ENCODE measurements at places on chromosomes 16 and 17. TPM values are rescaled to one million over a fixed set of nuclear protein-coding genes. Genes with fewer than 3 reads are reported as not detected.

The ODAD4 gene
- 0.98 TPM for total RNA-seq

The LGALS9B gene
- not detected for total RNA-seq

The KRT13 gene
- total RNA-seq: 1.4 TPM

The NME1 gene
- total RNA-seq: 538 TPM

The TTYH2 gene
- 21.0 TPM for total RNA-seq

The LRRC37A gene
- 1.1 TPM for total RNA-seq

The RAP1GAP2 gene
- total RNA-seq: 26.0 TPM

The KRTAP9-8 gene
- not detected for total RNA-seq

The KRTAP2-2 gene
- total RNA-seq: not detected

The GNG13 gene
- not detected for total RNA-seq

The CDRT15 gene
- total RNA-seq: not detected

DNA sequence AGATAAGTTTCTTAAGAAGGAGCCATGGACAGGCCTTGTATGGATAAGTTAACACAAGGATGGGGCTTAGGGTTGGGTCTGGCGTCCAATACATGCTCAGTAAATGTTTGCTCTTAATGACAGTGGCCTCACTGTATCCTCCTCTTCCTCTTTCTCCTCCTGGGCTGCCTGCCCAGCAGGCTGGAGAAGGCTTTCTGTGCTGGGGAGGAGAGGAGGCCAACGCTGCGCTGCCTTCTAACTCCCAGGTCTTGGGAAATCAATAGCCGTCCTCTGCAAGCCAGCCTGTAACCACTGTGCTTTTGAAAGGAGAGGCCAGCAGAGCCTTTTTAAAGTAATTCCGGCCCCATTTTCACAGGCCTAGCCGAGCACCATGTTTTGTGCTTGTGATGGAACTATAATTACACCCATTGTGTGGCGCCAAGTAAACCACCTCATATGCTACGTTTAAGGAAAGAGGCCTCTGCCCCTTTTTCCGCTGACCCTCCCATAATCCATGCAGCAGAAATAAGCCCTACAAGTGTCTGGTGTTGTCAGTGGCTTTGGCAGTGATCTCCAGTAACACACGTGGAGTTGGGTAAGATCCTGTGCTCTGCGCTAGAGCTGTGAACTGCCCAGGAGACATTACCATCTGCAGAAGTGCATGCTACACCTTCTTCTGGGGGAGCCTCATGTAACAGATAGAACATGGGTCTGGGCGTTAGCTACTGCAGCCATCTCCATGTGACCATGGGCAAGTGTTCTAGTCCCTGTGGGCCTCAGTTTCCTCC lies 368.2 kb downstream of the SNX29 start:
- DNase-seq: no peak

- no peak for DNase-seq
These were observed 380.3 kb upstream of the MAF start for GRCh38 chr16:79980650-79981521.

DNA sequence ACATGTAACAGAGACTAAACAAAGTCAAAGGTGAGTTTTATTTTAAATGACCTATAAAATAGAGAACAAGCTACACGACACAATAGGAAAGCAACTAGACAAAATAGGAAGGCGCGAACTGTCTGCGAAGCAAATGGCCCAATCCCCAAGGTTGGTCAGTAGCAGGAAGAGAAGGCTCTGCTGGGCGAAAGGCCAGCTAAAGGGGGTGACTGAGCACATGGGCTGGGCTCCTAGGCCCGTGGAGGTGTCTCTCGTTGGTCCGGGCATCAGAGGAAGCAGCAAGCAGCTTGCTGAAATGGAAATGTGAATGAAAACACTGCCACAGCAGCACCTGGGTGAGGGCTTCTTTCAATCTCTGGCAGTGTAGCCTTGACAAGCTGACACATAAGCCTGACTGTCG lies 129.4 kb downstream of the ZNF778 start:
- no peak for DNase-seq

GRCh38 chr17:57999496-58000017 lies 7.5 kb downstream of the SRSF1 start:
- DNase-seq: peak; percentile 93

DNA sequence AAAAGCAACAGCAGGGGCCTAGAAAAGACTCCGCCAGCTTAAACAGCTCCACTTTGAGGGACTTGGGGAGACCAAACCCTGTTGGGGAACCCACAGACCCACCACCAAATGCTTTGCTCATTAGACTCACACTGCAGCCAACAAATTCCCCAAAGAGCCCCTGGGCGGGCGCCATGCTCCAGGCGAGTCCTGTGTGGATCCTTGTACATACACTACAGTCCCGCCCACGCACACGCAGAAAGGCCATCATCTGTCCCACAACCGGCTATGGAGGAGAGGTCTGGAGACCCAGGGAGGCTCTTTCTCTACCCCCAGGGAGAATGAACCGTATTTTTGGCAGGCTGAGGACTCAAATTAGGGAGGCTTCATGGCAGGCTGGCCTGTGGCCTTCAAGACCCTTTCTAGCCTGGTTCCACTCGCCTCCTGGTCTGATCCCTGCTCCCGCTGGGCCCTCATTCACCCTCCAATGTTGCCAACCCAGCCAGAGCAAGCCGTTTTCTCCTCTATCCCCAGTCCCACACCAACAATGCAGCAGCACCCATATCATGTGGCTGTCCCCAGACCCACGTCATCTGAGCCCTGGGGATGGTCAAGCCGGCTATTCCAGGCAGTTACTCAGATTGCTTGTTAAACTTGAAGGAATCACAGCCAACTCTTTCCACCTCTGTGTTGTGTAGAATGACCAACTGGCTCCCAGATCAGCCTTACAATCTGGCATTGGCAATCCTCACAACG lies 27.2 kb downstream of the ZNF423 start:
- DNase-seq: no peak

GRCh38 chr16:58494981-58495520 lies 4.9 kb upstream of the NDRG4 start:
- DNase-seq: peak; percentile 85

DNA sequence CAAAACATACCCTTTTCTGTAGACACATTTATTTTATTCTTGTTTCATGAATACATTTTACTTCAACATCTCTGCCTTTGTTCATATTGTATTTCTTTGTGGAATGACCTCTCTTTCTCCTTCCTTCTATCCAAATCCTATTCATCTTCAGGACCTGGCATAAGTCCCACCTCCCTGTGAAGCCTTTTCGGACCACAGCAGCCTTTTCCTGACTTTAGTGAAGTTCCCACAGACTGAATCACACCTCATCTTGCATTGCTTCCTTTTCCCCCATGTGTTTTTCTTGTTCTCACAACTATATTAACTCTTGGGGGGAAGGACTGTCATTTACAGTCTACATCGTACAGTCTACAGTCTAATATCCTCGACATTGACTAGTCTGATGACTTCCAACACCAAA lies 58.2 kb downstream of the MFSD11 start:
- DNase-seq: no peak

DNA sequence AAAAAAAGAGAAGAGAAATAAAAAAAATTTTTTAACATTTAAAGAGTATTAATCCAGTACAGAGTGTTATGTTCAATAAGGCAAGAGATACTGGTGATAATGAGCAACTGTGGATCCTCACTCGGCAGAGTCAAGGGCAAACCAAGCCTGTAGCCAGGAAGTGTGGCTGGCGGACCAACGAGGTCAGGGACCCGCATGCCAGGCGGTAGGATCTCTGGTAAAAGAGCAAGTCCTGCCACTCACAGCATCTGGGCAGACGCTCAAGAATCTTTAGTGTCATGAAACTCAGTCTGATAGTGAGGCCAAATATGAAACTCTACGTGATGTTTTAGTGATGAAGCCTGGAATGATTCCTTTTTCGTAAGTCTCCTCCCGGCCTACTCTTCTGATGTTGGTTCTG lies 8.3 kb upstream of the GEMIN4 start:
- no peak for DNase-seq

DNA sequence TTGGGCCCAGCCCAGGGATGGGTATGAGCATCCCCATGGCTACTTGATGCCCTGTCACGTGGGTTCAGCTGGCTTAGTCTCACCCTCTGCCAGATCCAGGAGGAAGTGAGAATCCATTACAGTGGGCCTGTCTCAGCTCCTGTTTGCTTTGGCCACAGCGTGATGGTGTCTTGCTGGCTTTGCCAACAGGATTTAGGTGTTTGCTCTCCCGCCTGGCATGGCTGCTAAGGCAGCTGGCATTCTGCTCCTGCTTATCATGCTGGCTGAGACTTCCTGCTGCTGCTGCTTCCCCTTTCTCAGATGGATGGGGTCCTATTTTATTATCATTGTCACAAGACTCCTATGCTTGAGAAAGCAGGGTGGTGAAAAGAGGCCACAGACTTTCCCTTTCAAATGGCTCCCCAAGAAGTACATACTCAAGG lies 28.3 kb upstream of the HOXB13 start:
- peak; percentile 43 for DNase-seq

- no peak for DNase-seq
These were observed 21.5 kb upstream of the SRSF1 start for GRCh38 chr17:58028578-58028977.

DNA sequence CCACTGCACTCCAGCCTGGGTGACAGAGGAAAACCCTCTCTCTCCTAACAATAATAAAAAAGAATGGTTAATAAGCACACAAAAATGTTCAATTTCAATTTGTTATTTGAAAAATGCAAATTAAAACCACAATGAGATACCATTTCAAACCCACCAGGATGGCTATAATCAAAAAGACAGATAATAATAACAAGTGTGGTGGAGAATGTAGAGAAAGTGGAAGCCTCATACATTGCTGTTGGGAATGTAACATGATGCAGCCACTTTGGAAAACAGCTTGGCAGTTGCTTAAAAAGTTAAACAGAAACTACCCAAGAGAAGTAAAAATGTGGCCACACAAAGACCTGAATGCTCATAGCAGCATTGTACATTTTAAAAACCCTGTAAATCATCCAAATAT lies 51.8 kb upstream of the MAP3K14 start:
- no peak for DNase-seq

DNA sequence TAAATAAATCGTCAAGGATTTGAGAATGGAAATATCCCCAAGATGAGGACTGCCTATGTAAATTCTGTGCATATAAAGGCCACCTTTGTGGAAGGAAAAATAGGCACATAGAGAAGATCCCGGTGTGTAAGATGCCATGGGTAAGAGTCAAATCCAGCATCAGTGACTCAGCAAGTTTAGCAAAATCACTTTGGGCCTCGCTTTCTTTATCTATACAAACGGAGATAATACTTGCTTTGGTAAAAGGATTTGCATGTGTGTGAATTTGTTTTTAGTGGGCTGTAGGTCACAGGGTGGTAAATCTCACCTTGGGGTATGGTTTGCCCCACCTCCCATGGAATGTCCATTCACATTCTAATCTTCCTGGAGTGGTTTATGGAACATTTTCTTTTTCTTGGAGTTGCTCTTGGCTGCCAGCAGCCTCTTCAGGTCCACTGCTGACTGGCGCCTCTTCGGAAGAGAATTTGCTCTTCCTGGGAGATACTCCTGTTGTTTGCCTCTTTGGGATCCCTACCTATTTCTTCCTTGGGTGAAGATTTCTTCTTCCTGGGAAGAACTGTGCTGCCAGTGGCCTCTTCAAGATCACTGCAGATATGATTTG lies 587.6 kb downstream of the CDH11 start:
- no peak for DNase-seq

GRCh38 chr17:68102318-68102758 lies 66.8 kb downstream of the KPNA2 start:
- DNase-seq: peak; percentile 34

DNA sequence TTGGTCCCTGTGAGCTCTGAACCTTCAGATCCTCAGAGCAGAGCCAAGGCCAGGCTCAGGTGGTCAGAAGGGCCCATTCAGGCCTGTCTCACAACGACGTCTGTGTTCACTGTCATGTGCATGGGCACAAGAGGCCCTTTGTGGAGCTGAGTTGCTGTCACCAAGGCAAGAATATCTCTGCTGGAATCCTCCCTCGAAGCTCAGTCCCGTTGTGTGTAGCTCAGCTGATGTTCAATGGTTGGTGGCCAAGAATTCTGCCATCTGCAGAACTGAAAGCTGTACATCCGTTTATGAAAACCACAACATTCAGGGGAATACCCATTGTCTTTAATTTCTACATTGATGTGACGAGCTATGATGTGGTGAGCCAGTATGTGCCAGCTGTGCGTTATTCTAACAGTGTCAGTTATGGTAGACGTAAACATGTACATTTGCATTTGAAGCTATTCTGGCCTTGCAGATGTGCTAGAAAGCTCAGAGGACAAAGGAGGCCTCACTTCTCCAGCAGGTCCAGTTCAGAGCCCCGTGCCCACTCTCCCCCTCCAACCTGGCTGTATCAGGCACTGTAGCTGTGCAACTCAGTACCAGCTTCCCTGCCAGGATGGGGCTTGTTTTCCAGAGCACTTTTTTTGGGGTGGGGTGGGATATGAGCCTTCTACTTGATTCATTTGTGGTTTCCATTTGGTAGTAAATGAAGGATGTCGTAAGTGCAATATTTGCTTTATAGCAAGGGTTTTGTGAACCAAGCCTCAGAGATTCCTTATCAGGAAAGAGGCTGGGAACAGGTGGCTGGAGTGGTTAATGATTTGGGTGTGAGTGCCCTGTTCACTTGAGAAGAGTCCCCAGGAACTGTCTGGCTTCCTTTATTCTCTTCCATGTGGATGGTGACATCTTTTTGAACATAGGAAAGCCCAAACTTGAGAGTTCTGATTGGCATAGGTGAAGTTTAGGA lies 56.1 kb downstream of the B9D1 start:
- DNase-seq: no peak

DNA sequence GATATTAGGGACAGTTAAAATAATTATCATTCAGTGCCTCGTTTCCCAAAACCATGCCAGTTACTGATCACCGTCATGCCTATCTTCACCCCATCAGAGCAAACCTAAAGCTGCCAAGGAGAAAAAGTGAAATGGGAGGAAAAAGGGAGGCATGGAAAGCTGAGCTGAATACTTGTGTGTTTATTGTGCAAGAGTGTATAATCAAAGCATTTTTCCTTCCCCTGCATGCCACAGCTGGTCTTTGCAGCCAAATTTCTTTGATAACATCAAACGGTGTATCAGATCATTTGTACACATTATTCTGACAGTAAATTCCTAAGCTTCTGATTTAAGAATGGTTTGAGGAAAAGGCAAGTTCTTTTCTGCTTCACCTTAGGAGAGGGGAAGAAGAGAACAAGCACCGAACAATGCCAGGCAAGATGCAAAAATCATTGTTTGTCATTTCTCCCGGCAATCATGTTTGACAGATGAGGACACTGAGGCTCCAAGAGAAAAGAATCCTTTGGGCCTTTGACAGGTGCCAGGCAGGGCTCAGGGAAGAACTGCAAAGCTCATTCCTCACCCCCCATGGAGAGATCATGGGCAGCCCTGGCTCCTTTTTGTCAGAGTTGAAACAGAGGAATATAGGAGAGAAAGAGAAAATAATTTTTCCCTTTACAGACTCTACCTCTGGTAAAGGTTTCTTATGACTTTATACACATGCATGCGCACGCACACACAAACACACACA lies 51.4 kb upstream of the ARHGAP44 start:
- no peak for DNase-seq

GRCh38 chr17:17523001-17523730 lies 27.0 kb upstream of the RASD1 start:
- DNase-seq: no peak

GRCh38 chr17:45342871-45343526 lies 26.2 kb upstream of the MAP3K14 start:
- DNase-seq: no peak

- no peak for DNase-seq
These were observed 206.2 kb upstream of the IRX5 start for GRCh38 chr16:54724346-54724925.
